CD4-positive, CD25-positive, alpha-beta regulatory T cell (primary cell): ENCODE measurements at places on chromosomes 3 and 15.

GRCh38 chr3:103968131-103968530, 1398.6 kb upstream of the ALCAM start:
- DNase-seq, result no peak

DNA sequence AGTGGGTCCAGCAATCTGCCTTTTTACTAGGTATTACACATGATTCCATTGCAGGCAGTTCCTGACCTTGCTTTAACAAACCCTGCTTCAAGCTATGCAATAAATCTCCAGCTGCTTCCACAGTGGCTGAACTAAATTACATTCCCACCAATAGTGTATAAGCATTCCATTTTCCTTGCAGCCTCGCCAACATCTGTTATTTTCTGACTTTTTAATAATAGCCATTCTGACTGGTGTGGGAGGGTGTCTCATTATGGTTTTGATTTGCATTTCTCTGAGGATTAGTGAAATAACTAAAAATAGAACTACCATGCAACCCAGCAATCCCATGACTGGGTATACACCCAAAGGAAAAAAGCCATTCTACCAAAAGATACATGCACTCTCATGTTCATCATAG, 36.4 kb upstream of the DNAJC13 start:
- DNase-seq, result no peak

DNA sequence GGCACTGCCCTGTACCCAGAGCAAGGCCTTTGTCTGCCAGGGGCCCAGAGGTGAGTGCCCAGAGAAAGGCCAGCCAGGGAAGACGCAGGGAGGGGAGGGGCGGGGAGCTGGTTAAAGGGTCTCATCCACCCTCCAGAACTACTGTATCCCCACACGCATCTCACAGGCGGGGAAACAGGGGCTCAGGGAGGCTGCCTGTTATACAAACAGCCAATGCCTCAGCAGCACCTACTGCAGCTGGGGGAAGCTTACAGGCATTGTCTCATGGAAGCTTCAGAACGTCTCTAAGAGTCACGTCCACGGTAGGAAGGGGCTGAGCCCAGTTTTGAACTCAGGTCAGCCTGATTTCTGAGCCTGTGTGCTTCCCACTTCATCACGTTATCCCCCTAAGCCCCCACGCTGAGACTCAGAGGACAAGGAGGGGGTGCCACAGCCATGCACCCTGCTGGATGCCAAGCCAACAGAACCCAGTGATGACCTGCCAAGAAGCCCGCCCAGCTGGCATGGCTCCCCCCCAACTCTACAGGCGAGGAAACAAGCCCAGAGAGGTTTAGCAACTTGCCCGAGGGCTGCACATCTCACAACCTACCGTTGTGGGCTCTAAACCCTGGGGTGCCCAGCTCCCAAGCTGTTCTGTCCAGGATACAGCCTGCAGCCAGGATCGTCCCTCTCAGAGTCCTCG, 54.5 kb downstream of the IQSEC1 start:
- no peak for DNase-seq

DNA sequence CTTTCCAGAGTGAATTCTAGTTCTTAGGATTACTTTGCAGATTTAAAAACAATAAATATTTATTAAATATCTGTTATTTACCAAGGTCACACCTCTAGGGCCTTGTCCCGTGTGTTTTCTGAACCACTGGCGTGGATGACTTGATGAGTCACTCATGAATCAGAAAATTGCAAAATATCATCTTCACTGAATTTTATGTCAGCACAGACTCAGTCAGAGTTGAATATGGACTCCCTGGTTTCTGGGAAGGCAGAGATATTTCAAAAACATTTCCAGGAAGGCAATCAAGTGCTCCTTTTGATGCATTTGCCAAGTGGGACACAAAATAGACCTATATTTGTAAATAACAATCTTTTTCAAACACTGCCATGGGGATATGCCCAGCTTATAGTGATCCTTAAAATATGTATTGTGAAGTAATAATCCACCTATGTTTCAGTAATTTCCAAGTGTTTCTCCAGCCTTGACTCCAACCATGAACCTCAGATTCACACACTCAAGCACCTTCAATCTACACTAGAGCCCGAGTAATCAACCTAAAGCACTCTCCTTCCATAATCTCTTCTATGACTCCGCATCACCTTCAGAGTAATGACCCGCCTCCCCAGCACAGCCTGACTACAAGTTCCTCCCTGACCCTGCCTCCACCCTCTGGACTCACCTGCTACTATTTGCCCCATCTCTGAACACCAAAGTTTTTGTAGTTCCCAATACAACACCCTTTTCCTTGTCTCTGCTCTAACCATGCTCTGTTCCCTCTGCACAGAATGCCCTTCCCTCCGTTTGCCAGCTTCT, 24.3 kb downstream of the DPH3 start:
- no peak for DNase-seq

- DNase-seq, result peak; percentile 48
These were observed 8.3 kb downstream of the PSTPIP1 start for GRCh38 chr15:77002954-77003912.

GRCh38 chr3:43162230-43163084, 56.6 kb upstream of the POMGNT2 start:
- peak; percentile 88 for DNase-seq

DNA sequence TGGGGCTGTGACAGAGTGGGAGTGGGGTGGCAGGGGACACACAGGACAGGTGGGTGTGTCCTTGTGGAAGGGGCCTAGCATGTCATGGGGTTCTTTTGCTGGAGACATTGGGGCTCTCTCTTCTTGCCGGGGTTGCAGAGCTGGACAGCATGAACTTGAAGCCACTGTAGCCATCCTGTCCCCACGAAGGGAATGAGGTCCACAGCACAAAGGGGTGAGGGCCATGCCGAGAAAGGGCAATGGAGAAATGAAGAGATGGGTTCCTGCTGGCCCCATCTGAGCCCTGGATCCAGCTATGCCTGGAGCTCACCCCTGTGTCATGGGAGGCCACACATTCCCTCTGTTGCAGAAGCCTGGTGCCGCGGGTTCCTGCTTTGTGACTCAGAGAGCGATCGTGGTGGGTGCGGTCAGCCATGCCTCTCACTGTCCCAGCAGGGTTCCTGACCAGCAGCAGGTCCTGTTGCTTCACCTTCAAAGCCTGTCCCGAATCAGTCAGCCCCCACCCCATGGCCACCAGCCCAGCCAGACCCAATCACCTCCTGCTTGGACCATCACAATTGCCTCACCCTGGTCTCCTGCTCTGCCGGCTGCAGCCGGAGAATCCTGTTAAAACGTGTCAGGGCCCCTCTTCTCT, 50.0 kb downstream of the DNAJB8 start:
- no peak for DNase-seq

DNA sequence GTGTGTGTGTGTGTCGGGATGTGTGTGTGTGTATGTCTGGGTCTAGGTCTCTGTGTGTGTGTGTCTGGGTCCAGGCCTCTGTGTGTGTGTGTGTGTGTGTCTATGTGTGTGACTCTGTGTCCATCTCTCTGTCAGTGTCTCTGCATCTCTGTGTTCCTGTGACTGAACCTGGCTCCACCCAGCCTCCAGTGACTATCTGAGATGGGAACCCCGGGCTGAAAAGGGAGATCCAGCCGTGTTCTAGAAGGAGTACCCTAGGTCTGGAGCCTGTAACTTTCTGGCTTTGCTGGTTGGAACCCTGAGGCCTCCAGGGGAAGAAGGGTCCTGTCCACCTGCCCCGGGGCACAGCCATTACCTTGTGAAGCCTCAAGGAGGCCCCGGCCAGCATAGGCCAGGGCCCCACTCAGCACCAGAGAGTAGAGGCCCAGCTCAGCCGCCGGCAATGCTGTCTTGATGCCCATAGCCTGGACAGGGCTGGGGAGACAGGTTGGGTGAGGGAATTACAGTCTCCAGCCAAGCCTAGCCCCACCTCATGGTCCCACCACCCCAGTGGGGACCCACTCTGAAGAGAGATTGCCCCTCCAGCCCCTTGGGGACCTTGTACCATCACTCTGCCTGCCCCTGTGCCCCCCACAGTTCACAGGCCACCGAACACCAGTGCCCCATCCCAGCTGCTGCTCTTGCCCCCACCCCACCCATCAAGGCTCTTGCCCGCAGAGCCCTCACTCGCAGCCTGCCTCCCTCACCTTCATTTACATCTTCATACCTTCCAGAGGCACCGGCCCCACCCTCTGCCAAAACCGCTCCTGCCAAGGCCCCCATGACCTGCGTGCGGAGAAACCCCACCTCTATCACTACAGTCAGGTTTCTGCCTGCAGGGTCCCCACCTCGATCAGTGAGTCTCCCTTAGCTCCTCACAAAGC, 2.0 kb downstream of the HHATL start:
- DNase-seq, result no peak

GRCh38 chr3:142269767-142270166, 44.4 kb upstream of the GK5 start:
- DNase-seq, result no peak

DNA sequence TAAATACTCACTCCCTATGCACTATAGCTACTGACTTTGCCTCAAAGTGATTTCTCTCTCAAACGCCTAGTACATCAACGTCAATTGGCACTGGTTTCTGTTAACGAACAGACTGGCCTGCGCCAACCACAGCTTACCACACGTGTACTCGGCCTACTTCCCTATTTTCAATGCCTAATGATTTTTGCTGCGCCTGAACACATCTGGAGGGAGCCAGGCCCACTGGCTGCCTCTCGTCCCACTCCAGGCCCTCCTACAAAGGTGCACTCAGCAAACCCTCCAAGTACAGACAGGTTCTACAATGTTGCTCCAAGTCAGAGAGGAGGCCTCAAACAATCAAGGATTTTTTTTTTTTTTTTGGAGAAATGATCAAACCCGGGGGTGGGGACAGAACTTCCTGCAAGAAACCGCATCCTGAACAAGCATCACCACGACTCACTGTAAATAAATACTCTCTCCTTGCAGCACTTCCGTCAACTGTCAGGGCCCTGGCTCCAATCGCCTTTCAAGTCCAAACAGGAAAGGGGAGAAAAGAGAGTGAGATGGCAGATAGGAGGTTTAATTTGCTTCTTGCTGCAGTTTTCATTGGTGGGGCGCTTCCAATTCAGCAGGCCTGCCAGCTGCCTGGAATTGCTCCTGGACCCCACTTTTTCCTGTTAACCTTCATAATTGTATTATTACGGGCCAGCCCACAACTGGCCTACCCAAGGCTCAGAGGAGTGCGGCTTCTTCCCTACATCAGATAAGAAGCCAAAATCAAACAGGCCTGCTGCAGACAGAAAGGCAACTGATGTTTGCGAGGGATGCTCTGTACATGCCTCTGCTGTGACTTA, 139.3 kb downstream of the FOXP1 start:
- peak; percentile 95 for DNase-seq

GRCh38 chr3:53188136-53188685, 27.2 kb downstream of the PRKCD start:
- DNase-seq, result no peak

DNA sequence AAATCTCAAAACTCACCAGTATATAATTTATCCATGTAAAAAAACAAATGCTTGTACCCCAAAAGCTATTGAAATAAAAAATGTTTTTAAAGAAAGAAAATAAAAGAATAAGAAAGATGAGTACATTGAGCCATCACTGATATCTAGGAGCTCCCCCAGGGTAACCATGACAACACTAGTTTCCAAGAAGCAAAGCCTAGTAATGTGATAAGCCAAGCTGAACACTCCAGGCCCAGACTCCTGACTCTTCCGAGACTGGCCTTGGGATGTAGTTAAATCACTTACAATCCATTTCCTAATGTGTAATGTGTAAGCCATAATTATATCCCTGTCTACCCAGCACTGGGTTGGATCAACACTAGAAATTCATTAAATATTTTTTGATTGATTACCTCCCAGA, 21.1 kb upstream of the ATP8B4 start:
- no peak for DNase-seq

- no peak for DNase-seq
These were observed 115.7 kb upstream of the TJP1 start for GRCh38 chr15:29937956-29938355.

DNA sequence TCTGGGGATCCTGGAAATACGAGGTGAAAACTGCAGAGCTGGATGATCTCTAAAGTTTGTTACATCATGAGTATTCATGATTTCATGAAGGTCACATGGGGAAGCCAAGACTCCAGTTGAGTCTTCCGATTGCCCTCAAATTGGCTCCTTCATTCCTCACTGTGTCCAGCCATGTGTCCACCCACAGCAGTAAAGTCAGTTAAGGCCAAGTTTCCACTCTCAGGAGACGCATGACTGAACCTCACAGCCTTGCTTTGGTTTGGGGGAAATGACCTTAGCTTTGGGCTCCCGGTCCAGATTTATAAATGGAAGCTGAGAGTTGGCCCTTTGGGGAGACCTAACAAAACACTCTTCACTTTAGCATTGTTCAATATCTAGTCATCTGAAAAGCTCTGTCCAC, 289.7 kb upstream of the MCTP2 start:
- DNase-seq, result no peak

GRCh38 chr15:40420071-40420713, 14.6 kb downstream of the IVD start:
- no peak for DNase-seq

GRCh38 chr3:141441381-141442364, 45.2 kb upstream of the RASA2 start:
- DNase-seq, result peak; percentile 65

- DNase-seq, result no peak
These were observed 47.8 kb upstream of the TMEM158 start for GRCh38 chr3:45273681-45274515.

- no peak for DNase-seq
These were observed 13.7 kb downstream of the SH3BP5 start for GRCh38 chr3:15318661-15319060.

GRCh38 chr3:139619484-139619883, 58.3 kb downstream of the NMNAT3 start:
- no peak for DNase-seq

GRCh38 chr3:79926522-79926921, 158.7 kb upstream of the ROBO1 start:
- no peak for DNase-seq

- no peak for DNase-seq
These were observed 25.1 kb downstream of the MCTP2 start for GRCh38 chr15:94256511-94256910.

- no peak for DNase-seq
These were observed 45.1 kb downstream of the COL8A1 start for GRCh38 chr3:99683465-99683864.

DNA sequence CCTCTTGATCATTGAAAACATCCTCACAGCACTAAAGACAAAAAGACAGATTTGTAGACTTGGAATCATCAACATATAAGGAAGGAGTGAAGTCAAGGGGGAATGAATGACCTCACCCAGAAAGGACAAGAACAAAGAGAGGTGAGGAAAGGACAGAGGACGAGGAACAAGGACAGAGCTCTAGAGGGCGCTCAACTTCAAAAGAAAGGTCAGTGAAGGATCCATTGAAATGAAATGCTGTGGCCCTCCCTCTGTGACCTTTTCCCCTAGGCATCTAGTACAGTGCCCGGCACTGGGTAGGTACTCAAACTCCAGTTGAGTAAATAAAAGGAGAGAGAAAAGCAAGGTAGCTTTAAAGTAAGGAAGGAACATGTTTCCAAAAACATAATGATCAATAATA, 2.6 kb downstream of the ATP8B4 start:
- no peak for DNase-seq

DNA sequence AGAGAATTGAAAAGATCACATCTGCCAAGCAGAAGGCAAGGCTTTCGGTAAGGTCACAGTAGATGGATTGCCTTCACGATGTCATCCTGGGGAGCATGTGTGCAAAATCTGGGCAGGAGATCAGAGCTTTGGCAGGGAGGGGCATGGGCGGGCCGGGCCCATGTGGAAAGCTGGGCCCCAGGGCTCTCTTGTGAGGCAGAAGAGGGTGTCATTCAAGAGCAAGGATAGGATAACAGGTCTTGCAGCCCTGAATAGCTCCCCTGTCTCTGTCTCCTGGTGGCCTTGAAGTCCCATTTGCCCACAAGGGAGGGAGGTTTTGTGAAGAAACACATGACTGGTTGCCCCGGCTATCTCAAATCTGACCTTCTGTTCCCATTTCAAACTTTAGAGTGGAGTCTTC, 172.0 kb downstream of the OPA1 start:
- no peak for DNase-seq
